ENCODE measurements at places on chromosomes 16 and 17. TPM values are rescaled to one million over a fixed set of nuclear protein-coding genes. Genes with fewer than 3 reads are reported as not detected.

- DNase-seq, result peak; percentile 28
These were observed at the start of gene CARD14 for GRCh38 chr17:80169784-80170500. TSS of gene CARD14 (plus strand) at chr17:80170030. CDS start at chr17:80181439, 11,409 bp downstream.

GRCh38 chr17:2396568-2397246 lies 4.2 kb downstream of the MNT start:
- peak; percentile 99 for DNase-seq

- no peak for DNase-seq
These were observed 118.9 kb upstream of the IRX3 start for GRCh38 chr16:54405478-54405877.

GRCh38 chr16:2712546-2712945 lies 7.5 kb downstream of the PRSS27 start:
- DNase-seq, result no peak

SMTNL2 gene
- total RNA-seq, result 1.6 TPM

All from H9 (cell line).